ENCODE measurements at places on chromosomes 2 and 18.

DNA sequence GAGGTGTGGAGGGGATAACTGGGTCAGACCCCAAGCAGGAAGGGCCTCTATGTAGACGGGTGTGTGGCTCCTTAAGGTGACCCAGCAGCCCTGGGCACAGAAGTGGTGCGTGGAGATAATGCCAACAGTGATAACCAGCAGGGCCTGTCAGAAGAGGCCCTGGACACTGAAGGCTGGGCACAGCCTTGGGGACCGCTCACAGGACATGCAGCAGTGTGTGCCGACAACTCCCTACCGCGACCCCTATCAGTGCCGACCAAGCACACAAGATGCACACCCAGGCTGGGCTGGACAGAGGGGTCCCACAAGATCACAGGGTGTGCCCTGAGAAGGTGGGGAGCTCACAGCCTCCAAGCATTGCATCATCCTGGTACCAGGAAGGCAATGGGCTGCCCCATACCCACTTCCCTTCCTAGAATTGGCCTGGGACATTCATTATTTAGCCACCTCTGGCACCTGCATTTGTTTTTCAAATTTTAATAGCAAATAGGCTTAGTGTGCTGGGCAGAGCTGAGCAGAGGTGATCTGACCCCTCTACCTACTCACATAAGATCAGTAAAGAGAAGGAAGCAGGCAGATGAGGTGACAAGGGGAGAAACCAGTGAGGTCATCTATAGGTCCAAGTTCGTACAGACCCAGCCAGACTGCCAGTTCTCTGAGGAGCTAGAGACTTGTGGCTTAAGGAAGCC lies 55.2 kb downstream of the BCL11A start:
- no peak overlapping the region for H3K27ac ChIP-seq
- peaks cover 63% of the 10 kb centered on the region for H3K4me1 ChIP-seq
- DNase-seq = no peak
- H3K27me3 ChIP-seq = peaks cover 9% of the 10 kb centered on the region

DNA sequence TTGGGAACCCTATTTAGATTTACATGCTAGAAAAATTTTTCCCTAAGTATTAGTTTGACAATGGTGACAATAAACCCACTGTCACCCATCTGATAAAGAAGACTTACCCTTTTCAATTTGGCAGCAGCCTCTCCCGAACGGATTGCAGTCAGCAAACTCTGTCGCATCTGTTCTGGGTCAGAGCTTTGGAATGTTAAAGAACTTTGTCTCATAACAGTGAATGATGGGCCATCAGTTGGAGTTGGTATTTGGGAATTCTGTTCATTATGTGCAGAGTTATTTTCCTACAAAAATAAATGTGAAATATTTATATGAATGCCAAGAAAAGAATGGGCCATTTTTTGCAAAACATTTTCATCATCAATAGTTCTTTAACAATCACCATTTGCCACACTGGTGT lies 70.8 kb upstream of the GRB14 start:
- no peak for DNase-seq
- H3K4me3 ChIP-seq = no peak overlapping the region
- H3K4me1 ChIP-seq = no peaks in the 10 kb centered on the region
- peaks cover 73% of the 10 kb centered on the region for H3K36me3 ChIP-seq
- no peaks in the 10 kb centered on the region for H3K27me3 ChIP-seq

DNA sequence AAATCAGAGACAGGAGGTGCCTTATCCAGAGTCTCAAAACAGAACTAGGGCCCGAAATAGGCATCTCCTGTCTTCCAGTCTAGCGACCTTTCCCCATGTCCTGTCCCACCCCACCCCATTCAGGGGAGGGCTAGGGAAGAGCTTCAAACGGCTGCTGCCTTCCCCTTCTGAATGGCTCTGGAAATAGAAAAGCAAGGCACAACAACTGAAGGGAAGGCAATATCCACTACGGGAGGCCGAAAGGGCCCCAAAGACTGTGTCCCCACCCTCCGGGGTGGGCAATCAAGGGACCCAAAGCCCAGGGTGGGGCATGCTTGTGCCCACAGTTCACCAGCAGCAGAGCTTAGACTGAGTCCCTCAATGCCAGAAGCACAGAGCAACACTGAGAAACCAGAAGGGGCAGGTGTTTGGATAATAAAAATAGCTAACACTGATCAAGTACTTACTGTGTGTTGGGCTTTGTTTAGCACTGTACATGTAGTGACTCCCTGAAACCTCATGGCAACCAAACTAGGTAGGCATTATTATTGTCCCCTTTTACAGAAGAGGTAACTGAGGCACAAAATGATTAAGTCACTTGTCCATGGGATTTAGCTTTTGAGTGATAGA lies 38.5 kb downstream of the CYRIA start:
- peaks cover 73% of the 10 kb centered on the region for H3K4me1 ChIP-seq
- no peaks in the 10 kb centered on the region for H3K36me3 ChIP-seq
- peaks cover 3% of the 10 kb centered on the region for H3K27me3 ChIP-seq
- no peak overlapping the region for H3K4me3 ChIP-seq
- no peak for DNase-seq

DNA sequence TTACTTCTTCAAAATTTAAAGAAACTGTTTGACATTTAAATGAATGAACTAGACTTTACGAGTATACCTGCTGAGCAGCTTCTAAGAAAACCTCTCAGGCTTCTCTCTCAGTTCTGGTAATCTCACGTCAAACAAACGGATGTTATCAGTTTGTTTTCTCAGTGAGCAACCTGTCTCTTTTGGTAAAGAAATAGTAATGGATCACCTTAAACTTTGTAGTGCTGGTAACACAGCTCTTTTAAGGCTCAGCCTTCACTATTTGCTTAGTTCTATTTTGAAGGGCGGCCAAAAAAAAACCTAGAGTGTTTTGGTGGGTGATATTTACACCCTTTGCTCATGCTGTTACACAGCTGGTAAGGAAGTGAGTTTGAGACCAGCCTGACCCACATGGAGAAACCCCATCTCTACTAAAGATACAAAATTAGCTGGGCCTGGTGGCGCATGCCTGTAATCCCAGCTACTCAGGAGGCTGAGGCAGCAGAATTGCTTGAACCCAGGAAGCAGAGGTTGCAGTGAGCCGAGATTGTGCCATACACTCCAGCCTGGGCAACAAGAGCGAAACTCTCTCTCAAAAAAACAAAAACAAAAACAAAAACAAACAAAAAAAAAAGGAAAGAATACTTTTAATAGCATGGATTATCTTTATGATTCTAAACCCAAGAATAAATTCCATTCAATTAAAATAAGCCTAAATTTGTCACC lies 15.9 kb downstream of the FN1 start:
- no peaks in the 10 kb centered on the region for H3K27me3 ChIP-seq
- H3K27ac ChIP-seq = no peak overlapping the region
- no peaks in the 10 kb centered on the region for H3K4me1 ChIP-seq
- DNase-seq = no peak

- no peak overlapping the region for H3K4me3 ChIP-seq
- no peaks in the 10 kb centered on the region for H3K36me3 ChIP-seq
- H3K27me3 ChIP-seq = no peaks in the 10 kb centered on the region
- no peak for DNase-seq
- H3K27ac ChIP-seq = no peak overlapping the region
- no peaks in the 10 kb centered on the region for H3K4me1 ChIP-seq
These were observed 233.1 kb downstream of the NR4A2 start for GRCh38 chr2:156099382-156099781.

GRCh38 chr2:17667898-17668297 lies 85.7 kb downstream of the SMC6 start:
- H3K4me3 ChIP-seq = no peak overlapping the region
- H3K27me3 ChIP-seq = no peaks in the 10 kb centered on the region
- peaks cover 63% of the 10 kb centered on the region for H3K36me3 ChIP-seq
- H3K27ac ChIP-seq = no peak overlapping the region
- no peaks in the 10 kb centered on the region for H3K4me1 ChIP-seq

DNA sequence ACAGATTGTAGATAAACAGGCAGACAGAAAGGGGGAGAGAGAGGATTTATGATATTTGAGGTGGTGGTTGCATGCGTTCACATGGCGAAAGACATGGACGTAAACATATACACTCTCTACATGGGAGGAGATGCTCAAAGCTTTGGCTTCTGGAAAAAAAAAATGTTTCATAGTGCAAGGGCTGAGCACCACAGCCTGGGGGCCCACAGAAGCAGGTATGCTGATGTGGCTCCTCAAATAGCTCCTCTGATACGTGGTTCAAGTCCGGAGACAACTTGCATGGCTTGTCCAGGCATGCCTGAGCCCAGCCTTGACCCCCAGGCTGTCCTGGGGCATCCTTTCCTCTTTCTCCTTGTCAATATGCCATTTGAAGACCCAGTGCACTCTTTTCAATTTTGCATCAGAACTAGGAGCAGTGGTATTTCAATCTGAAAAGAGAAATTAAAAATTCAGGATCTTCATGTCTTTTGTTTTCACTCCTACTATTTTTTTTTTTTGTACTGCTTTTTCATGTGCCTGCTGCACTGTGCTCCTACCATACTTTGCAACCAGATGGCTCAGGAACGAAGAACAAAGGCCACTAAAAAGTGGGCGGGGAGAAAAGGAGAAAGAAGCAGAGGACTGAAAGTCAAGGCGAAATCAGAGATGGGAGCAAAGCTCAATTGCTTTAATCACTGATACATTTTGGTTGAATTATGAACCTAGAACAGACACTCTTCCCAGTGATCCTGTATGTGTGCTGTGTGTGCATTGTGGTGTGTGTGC lies 495.7 kb upstream of the TCF4 start:
- H3K4me1 ChIP-seq = peaks cover 28% of the 10 kb centered on the region
- DNase-seq = no peak
- H3K27me3 ChIP-seq = no peaks in the 10 kb centered on the region
- no peaks in the 10 kb centered on the region for H3K36me3 ChIP-seq

DNA sequence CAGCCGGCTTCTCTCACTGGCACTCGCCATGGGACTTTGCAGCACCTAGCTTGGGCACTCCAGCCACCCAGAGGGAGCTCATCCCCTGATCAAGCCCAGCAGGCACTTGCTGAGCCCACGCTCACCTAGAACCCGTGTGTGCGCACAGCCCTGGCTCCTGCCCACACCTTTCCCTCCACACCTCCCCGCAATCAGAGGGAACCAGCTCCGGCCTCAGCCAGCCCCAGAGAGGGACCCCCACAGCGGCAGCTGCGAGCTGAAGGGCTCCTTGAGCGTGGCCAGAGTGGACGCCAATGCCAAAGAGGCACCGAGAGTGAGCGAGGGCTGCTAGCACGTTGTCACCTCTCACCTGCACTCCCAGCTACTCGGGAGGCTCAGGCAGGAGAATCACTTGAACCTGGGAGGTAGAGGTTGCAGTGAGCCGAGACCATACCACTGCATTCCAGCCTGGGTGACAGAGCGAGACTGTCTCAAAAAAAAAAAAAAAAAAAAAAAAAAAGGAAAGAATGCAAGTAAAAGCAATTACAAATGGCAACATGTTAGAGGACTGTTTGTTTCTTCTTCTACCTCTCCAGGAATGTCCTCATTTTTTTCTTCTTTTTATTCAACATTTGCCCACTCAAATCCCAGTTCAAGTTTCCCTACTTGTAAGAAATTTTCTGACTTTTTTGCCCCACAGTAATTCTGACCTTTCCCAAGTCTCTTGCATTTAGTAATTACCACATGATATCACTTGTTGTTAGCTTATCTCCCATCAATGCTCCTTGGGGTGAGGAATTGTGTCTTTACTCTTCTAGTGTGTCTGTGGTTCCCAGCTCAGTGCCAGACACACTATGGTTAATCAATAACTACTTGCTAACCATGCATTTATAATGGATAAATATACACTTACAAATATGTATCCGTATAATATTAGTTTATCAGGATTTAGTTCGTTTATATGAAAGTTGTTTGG lies 40.6 kb upstream of the ST3GAL5 start:
- H3K36me3 ChIP-seq = no peaks in the 10 kb centered on the region
- H3K27me3 ChIP-seq = peaks cover 16% of the 10 kb centered on the region
- H3K4me1 ChIP-seq = peaks cover 26% of the 10 kb centered on the region
- H3K27ac ChIP-seq = no peak overlapping the region

- H3K27me3 ChIP-seq = no peaks in the 10 kb centered on the region
- no peak for DNase-seq
- H3K36me3 ChIP-seq = peaks cover 5% of the 10 kb centered on the region
- peaks cover 18% of the 10 kb centered on the region for H3K4me1 ChIP-seq
- no peak overlapping the region for H3K27ac ChIP-seq
These were observed 134.3 kb upstream of the RASGRP3 start for GRCh38 chr2:33342171-33342570.

- H3K27me3 ChIP-seq = no peaks in the 10 kb centered on the region
- H3K4me3 ChIP-seq = peak overlapping the region; percentile 84
- peaks cover 62% of the 10 kb centered on the region for H3K4me1 ChIP-seq
These were observed 2.7 kb downstream of the IKZF2 start for GRCh38 chr2:213148572-213149261.

- peaks cover 5% of the 10 kb centered on the region for H3K27me3 ChIP-seq
- no peak overlapping the region for H3K4me3 ChIP-seq
- H3K36me3 ChIP-seq = no peaks in the 10 kb centered on the region
- DNase-seq = no peak
- H3K27ac ChIP-seq = no peak overlapping the region
These were observed 6.9 kb downstream of the ALLC start for GRCh38 chr2:3664925-3665324.

DNA sequence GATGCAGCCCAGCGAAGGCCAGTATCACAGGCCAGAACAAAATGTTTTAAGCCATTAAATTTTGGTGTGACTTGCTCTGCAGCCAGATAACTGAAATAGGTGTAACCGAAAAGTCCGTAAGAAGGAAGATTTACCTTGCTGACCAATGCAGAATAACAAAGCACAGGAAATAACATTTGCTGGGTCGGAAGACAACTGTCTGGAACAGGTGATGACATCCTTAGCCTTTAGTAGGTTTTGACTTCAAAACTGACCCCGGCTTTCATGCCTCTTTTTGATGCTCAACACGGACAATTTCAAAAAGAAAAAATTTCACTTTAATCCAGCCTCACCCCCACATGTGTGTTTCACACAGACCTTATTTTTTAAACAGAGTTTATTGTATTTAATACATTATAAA lies 93.7 kb downstream of the KCTD1 start:
- H3K27ac ChIP-seq = no peak overlapping the region
- H3K4me3 ChIP-seq = no peak overlapping the region
- H3K27me3 ChIP-seq = no peaks in the 10 kb centered on the region
- peaks cover 30% of the 10 kb centered on the region for H3K4me1 ChIP-seq
- peaks cover 24% of the 10 kb centered on the region for H3K36me3 ChIP-seq
- DNase-seq = no peak

- no peak overlapping the region for H3K4me3 ChIP-seq
- H3K27me3 ChIP-seq = peaks cover 41% of the 10 kb centered on the region
- no peaks in the 10 kb centered on the region for H3K36me3 ChIP-seq
- DNase-seq = no peak
- H3K4me1 ChIP-seq = no peaks in the 10 kb centered on the region
These were observed 356.1 kb downstream of the SS18 start for GRCh38 chr18:25734336-25734735.

Measured in left ventricle myocardium inferior (tissue), 1 donor.